ENCODE measurements at places on chromosomes 1 and 21.

GRCh38 chr1:172915271-172915670 lies 135.5 kb downstream of the TNFSF18 start:
- no peak for DNase-seq

DNA sequence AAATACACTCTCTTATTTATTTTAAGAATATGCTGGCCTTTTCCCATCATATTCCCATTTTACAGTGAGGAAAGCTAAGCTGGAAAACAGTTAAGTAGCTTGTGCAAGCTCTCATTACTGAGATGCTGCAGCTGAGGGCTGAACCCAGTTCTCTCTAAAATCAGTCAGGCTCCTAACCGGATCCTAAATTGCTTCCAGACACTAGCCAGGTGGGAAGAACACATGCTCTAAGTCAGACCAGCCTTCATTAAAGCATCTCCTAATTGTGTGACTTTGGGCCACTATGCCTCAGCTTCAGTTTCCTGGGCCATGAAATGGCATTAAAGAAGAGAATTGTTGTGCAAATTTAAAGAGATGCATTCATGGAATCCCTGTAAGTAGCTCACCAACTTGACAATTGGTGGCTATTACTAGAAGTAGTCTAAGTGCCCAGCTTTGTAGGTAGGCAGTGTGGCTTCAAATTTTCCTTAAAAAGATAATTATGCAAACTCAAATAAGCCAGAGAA lies 228.4 kb downstream of the DAB1 start:
- DNase-seq, result no peak

GRCh38 chr21:44555200-44555875 lies 3.3 kb downstream of the KRTAP10-3 start:
- no peak for DNase-seq

DNA sequence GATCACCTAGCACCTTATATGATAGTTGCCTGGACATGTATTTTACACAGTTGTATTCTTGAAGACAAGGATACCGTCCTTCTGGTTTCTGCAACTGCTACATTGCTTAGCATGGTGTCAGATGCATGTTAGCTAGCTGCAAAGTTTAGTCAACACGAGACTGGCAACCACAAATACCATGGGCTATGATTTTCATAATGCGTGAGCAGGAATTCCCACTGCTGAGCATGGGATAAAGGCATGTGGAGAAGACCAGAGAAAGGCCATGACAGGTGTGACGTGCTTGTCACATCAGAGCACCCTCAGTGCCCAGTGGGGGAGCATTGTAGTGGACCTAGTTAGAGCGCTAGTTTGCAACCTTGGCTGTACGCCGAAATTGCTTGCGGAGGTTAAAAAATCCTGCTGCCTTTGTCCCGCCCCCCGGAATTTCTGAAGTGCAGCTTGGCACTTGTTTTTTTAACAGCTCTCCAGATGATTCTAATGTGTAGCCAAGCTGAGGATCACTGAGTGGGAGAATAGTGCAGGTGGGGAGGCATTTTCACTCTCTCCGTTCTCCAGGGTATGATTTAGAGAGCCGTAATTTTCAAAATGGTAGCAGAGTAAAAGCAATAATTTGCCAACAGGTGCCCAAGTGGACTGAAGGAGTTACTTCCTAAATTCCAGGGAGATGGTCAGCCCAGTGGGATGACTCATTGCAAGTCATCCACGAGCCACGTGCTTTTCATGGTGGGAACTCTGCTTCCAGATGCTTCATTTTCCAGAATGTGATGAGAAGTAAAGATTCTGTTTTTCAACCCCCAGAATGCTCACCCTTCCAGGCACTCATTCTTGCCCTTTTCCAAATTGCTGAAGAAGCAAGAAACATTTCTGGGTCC lies 81.0 kb downstream of the CNIH3 start:
- no peak for DNase-seq

DNA sequence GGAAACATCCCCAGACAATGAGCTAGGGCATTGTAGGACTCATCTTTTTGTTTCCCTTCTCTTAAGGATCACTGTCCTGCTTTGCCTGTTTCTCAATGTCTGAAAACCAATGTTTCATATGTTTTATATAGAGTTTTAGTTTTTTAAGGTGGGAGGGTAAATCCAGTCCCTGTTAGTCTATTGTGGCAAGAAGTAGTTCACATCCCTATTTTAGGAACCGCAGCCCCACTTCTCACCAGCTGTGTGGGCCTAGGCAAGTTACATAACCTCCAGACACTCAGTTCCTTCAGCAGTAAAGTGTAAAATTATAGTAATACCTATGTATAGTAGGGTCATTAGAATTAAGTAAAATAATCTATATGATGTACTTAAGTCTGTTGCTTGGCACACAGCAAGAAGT lies 105.8 kb upstream of the WLS start:
- DNase-seq, result no peak

GRCh38 chr1:197989058-197989457 lies 71.9 kb downstream of the LHX9 start:
- no peak for DNase-seq

DNA sequence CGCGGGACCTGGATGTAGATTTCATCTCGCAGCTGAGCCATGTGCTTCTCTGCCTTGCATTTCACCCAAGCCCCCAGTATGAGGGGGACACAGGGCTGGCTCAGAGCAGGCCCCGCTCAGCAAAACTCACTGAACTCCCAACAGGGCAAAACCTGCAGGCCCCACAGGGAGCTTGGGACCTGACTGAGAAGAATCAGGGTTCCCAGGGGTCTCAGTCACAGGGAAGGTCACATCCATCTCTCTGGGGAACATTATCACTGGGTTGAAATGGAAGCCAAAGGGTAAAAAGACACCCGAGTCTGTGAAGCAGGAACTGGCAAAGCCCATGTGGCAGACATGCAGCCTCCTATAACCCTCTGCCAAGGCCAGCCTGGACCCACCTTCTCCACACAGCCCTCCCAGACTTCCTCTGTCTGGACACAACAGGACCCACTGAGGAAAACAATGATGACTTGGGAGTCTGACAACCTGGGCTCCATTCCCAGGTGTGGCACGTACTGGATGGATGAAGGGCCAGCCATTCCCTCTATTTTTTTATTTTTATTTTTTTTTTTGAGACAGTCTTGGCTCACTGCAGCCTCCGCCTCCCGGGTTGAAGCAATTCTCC lies 11.7 kb downstream of the HSPG2 start:
- no peak for DNase-seq

- no peak for DNase-seq
Observed at GRCh38 chr1:55827350-55827749, 612.2 kb upstream of the USP24 start.

DNA sequence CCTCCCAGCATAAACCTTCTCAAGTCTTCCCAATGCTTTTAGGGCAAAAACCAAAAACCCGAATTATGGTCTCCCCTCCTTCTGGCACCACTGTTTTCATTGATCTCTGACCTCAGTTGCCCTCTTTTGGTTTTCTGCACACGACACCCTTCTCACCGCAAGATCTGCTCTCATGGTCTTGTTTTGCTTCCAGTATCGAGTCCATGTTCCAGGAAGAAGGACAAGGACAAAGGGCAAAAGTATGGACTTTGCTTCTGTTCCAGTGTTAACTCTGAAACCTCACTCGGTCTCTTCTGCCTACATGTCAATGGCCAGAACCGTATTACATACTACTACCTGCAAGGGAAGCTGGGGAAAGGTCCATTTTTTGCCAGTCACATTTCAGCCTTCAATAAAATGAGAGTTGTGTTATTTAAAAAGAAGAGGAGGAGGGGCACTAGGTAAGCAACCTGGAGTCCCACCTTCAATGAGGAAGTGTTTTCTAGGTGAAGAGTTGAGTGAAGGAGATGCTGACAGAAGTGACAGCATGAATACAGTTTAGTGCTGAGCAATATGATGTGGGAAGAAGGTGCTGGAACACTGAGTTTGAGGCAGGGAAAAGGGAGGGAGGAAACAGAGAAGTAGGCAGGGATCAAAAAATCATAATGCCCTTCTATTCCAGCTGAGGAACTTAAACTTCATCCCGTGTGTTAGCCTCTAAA lies 183.4 kb downstream of the FGGY start:
- DNase-seq, result no peak

DNA sequence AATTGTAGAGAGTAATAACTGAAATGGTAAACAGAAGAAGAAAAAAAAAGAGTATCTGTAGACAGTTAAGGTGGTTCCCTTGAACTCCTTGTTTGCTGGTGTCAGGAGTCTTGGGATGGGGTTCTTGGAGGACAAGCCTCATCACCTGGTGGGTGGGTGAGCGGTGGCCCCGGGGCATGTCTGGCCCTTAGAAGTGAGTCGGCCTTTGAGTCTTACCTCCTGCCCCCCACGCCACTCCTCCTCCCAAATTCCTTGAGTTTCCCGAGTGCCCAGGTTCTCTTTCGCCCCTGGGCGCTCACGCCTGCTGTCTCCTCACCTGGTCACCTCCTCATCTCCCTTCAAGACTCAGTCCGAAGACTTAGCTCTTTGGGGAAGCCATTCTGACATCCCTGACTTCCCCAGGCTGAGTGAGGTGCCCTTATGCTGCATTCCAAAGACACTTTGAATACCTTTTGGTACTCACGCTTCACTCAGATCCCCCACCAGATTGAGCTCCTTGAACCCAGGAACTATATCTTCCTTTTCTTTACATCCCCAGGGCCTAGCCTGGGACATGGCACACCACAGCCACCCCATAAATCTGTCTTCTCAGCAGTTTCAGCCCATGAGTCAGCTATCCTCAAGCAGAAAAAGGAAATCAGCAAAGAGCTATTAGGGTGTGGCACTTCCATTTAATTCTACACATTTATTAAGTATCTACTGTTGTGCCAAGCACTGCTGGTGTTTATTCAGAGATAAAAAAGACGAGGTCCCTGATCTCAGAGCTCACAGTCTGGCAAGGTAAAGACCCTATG lies 13.5 kb upstream of the IKBKE start:
- no peak for DNase-seq

DNA sequence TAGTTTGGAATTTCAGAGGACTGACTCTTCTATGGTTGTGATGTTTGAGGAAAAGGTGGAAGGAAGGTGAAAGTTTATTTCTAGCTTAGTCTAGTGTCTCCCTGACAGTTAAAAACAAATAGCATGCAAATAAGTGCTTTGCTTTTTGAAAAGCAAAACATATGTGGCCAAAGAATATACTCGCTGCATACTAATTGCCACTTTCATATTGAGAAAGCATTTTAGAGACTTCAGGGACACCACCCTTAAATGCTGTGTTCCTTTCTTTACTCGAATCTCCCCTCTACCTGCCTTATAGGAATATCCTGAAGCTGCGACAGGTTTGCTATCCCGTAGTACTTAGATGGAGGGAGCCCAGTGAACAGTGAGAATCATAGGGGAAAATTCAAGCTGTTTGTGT lies 23.2 kb downstream of the GLUL start:
- DNase-seq, result no peak

DNA sequence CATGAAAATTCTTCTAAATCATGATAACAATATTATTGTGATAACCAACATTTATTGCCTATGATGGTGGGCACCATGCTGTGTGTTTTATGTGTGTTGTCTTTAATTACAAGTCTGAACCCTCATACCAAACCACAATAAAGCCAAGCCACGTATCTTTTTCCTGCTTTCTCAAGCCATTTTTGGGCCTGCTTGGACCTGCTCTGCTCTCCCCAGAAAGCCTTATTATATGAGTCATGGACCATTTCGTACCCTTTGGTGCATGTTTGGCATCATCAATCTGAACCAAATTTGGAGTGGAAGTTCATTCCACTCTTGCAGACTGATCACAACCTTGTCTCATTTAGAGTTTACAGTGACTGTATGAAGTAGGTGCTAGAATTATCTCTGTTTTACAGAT lies 87.3 kb upstream of the CD53 start:
- no peak for DNase-seq

- no peak for DNase-seq
Observed at GRCh38 chr1:2951856-2952255, 69.4 kb upstream of the ACTRT2 start.

DNA sequence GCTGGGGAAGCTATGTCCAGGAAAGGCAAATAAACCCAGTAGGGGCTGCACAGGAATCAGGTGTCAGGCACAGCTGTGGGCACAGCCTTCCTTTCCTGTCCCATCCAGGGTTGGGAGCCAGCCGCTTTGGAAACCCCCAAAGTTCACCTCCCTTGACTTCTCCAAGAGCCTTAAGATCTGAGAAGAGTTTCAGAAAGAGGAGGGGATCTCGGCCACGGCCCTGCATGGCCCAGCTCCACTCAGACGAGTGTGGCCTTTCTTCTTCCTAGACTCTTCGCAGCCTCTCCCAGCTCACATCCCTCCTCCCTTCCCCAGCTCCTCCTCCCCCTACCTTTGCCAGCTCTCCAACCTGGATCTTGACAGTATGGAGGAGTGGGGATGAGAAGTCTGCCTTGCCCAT lies 36.7 kb downstream of the RHBG start:
- DNase-seq, result no peak

DNA sequence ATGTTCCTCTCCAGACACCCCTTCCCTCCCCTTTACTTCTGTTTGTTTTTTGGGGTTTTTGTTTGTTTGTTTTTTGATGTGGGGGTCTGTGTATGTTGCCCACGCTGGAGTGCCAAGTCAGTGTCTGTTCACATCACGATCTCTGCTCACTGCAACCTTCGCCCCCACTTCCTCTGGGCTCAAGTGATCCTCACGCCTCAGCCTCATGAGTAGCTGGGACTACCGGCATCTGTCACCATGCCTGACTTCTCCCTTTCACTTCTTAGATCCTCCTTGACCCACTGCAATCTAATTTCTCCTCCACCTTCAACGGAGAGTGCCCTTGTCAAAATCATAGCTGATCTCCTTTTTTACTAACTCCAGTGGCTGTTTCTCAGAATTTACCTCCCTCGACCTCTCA lies 100.7 kb upstream of the KIF26B start:
- no peak for DNase-seq

DNA sequence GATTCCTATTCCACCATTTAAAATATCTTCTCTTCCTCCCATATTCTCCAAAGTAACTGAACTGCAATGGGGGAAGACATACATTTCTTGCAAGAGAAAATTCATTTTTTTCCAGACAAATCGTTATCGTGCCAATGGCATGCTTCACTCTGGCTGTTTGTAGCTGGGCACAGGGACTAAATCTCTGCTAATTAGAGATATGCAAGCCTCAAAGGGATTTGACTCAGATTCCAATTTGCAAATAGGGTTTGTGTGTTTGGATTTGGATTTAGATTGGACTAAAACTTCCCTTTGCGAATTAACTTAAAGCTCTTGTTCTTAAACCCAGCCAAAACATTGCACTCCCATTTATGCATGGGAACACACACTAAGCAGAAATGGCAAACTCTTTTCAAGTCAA lies 276.2 kb upstream of the DUSP10 start:
- DNase-seq, result no peak

GRCh38 chr1:178243119-178243518 lies 149.2 kb downstream of the RASAL2 start:
- no peak for DNase-seq

DNA sequence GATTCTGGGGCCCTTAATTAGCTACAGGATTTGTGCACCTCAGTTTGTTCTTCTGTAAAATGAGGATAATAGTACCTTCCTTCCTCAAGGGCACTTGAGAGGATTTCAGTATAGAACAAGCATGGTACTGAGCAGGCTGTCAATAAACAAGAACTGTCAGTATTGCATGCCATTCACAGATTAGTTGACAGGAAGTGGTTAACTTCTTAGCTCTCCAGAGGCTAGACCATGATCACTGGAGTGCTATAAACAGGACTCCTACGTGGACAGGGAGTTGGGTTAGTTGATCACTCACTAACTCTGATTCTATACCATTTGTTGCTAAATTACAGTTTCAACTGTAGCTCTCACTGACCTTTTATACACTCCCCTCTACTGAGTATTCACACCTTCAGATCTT lies 126.2 kb upstream of the DAB1 start:
- DNase-seq, result no peak
